GM03348 (cell line): ENCODE measurements at places on chromosomes 2 and 18.

- no peak for DNase-seq
These were observed 51.4 kb downstream of the MARCO start for GRCh38 chr2:118993392-118993752.

- no peak for DNase-seq
These were observed 533 bp downstream of the CXCR4 start for GRCh38 chr2:136117391-136117841.

- no peak for DNase-seq
These were observed 68.5 kb downstream of the STPG4 start for GRCh38 chr2:47086571-47086970.

DNA sequence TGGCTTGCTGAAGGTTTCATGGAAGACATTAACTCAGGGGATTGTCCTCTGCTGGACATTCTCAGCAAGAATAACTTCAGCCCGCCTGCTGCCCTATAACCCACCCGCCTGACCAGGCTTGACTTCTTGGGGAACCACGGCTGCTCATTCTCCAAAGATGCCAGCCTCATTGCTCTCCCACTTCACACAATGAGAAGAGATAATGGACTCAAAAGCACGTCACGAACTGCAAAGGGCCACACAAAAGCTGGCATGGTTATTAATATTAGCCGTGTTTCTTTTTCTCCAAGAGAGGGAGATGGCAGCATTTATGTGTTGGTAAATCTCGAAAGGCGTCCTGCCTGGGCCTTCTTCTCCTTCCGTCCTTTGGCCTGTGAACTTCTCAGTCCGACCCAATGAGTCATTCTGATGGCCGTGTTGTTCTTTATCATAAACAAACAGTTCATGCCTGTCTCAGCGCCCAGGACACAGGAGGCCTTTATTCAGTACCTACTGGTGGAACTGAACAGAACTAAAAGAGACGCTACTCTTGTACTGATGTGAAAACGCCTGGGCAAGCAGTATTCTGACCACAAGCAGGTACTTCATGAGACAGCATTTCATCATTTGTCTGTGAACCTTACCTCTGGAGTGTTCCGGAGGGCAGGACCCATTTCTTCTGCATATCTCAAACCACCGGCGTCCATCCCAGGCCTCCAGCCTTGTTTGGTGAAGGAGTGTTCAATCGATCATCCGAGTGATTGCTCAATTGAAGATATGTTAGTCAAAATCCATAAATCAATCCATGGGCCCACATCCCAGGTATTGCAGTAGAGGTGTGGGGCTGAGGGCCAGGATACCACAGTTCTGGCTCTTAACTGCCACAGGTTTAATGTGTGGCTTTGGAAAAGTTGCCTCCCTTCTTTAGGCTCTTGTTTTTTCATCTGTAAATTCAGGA, 25.1 kb upstream of the KLHL29 start:
- no peak for DNase-seq

GRCh38 chr2:134522496-134523455, 196.0 kb downstream of the TMEM163 start:
- no peak for DNase-seq

DNA sequence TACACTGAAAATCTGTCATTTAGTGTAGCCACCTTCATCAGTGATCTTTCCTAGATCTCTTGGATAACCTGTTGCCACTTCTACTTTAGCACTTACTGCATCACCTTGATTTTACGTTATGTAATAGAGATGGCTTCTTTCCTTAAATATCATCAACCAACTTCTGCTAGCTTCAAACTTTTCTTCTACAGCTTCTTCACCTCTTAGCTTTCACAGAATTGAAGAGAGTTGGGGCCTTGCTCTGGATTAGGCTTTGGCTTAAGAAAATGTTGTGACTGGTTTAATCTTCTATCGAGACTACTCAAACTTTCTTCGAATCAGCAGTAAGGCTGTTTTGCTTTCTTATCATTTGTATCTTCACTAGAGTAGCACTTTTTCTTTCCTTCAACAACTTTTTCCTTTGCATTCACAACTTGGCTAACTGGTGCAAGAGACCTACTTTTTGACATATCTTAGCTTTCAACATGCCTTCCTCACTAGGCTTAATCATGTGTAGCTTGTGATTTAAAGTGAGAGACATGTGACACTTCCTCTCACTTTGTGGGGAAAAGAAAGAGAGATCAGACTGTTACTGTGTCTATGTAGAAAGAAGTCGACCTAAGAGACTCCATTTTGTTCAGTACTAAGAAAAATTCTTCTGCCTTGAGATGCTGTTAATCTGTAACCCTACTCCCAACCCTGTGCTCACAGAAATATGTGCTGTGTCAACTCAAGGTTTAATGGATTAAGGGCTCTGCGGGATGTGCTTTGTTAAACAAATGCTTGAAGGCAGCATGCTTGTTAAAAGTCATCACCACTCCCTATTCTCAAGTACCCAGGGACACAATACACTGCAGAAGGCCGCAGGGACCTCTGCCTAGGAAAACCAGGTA, 99.6 kb downstream of the ATL2 start:
- no peak for DNase-seq

DNA sequence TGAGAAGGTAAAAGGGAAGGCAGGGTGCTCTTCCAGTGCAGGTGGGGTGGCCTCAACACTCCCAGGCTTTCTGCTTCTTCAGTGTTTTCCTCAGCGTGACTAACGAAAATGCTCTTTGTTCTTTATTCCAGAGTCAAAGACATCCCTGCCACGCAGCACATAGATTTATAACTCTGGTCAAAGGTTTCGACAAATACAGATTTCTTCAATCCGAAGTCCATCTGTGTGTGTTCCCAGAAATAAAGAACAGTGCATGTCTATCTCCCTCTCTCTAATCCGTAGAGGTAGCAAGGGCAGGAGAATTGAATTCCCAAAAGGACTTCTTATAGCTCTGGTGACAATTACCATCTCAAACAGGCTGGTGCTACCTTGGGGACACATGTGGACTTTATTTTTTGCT, 26.4 kb upstream of the TDRD15 start:
- no peak for DNase-seq

DNA sequence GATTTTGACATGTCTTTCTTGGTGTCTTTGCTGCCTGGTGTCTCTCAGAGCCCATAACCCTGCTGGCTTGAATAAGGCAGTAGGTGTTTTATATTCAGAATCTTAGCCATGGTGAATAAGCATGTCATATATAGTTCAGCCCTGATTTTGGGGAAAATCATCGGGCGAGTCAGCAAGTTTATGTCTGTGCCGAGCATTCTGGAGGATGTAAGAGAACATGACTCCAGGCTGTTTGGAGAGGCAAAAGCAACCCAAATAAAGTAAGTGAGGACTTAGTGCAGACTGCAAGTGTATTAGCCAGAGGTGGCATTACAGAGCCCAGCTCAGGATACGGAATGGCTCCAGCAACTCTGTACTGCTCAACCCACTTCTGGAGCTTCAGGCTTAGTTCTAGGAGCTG, 50.3 kb downstream of the TCF7L1 start:
- DNase-seq = peak; percentile 35
